ENCODE measurements at places on chromosomes 7 and 10.

DNA sequence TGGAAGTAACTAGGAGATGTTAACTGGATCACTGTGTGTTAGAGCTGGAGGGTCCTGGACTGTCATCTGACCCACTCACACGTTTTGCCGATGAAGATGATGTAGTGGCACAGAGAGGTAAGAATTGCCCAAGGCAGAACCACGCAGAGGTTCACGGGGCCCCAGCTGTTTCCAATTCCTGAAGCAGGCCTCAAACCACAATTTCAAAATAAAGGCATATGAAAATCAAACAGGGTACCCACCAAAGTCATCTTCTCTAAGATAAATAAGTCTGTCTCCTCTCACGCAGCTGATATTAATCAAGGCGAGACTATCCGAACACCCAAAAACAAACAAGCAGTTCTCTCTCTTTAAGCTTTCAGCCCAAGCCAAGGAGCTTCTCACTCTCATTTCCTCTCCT lies 113.3 kb upstream of the JCAD start:
- no peak for DNase-seq

GRCh38 chr10:84683980-84684740 lies 355.8 kb downstream of the CCSER2 start:
- DNase-seq, result no peak

GRCh38 chr10:7945469-7946187 lies 108.9 kb upstream of the GATA3 start:
- DNase-seq, result no peak

- DNase-seq, result no peak
Observed at GRCh38 chr7:81624650-81625631, 144.9 kb downstream of the HGF start.

- no peak for DNase-seq
Observed at GRCh38 chr10:84196941-84197340, 2.6 kb downstream of the CDHR1 start.

- DNase-seq, result no peak
Observed at GRCh38 chr7:2799253-2799652, 44.9 kb downstream of the GNA12 start.

GRCh38 chr7:46256870-46257661 lies 336.0 kb upstream of the IGFBP3 start:
- no peak for DNase-seq

GRCh38 chr7:108286290-108286904 lies 156.2 kb upstream of the LAMB4 start:
- DNase-seq, result no peak

DNA sequence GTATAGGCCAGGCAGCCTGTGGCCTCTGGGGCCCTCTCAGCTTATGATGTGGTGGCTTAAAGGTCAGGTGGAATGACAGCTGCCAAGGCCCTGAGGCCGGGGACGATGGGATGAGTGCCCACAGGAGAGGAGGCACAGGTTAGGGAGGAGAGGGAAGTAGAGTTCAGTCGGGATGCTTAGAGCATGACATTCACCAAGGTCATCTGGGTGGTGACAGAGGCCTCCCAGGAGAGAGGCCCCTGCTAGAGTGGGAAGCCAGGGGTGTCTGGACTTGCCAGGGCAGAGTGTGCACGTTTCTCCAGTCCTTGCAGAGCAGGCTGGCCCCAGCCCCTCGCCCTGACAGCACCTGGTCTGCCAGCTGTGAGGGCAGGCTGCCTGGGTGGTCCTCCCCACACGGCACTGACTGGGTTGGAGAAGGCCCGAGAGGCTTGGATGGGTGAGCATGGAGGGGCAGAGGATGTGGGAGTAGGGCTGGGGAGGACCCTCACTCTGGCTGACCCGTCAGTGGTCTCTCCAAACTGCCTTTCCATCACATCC lies 1.5 kb downstream of the CALHM1 start:
- no peak for DNase-seq
